Vagina (tissue), 2 donors: ENCODE measurements at places on chromosomes 1 and 21. TPM values are rescaled to one million over a fixed set of nuclear protein-coding genes. Genes with fewer than 3 reads are reported as not detected.

The NEK2 gene
- total RNA-seq, result 1.7 TPM

The UROD gene
- total RNA-seq, result 65.6 TPM

The KRTAP11-1 gene
- total RNA-seq, result not detected

The CFHR1 gene
- not detected for total RNA-seq

The EDEM3 gene
- 24.1 TPM for total RNA-seq

The LENEP gene
- not detected for total RNA-seq

The GNG4 gene
- 6.6 TPM for total RNA-seq

The RHD gene
- not detected for total RNA-seq

The DCLRE1B gene
- 5.2 TPM for total RNA-seq

The LINGO4 gene
- total RNA-seq, result 0.98 TPM

The POFUT2 gene
- 38.3 TPM for total RNA-seq

The TMEM200B gene
- total RNA-seq, result 25.8 TPM

The OR6K3 gene
- not detected for total RNA-seq

The KRTAP20-2 gene
- total RNA-seq, result not detected

- H3K4me1 ChIP-seq, result no peaks in the 10 kb centered on the region
- H3K4me3 ChIP-seq, result no peak overlapping the region
- no peaks in the 10 kb centered on the region for H3K27me3 ChIP-seq
These were observed 9.1 kb upstream of the SCYL3 start for GRCh38 chr1:169902751-169903150.

GRCh38 chr21:45551783-45552695, 9.8 kb upstream of the SLC19A1 start:
- H3K27ac ChIP-seq, result no peak overlapping the region
- no peaks in the 10 kb centered on the region for H3K27me3 ChIP-seq
- no peak overlapping the region for H3K4me3 ChIP-seq

GRCh38 chr1:192183788-192184187, 25.5 kb downstream of the RGS18 start:
- H3K4me3 ChIP-seq, result no peak overlapping the region
- H3K36me3 ChIP-seq, result no peaks in the 10 kb centered on the region
- no peak overlapping the region for H3K27ac ChIP-seq
- no peaks in the 10 kb centered on the region for H3K27me3 ChIP-seq
- H3K4me1 ChIP-seq, result no peaks in the 10 kb centered on the region

- no peak for DNase-seq
- H3K27ac ChIP-seq, result no peak overlapping the region
- H3K4me3 ChIP-seq, result no peak overlapping the region
These were observed 92.1 kb downstream of the UBE2U start for GRCh38 chr1:64295561-64295960.

- H3K4me1 ChIP-seq, result peaks cover 41% of the 10 kb centered on the region
- peak; percentile 93 for DNase-seq
- H3K27ac ChIP-seq, result peak overlapping the region; percentile 95
- H3K4me3 ChIP-seq, result peak overlapping the region; percentile 41
- no peaks in the 10 kb centered on the region for H3K36me3 ChIP-seq
These were observed 520 bp upstream of the MR1 start for GRCh38 chr1:181033128-181033798.

- H3K4me1 ChIP-seq, result no peaks in the 10 kb centered on the region
- no peaks in the 10 kb centered on the region for H3K27me3 ChIP-seq
- no peak for DNase-seq
- H3K4me3 ChIP-seq, result no peak overlapping the region
These were observed 61.1 kb downstream of the PTPRU start for GRCh38 chr1:29297450-29297849.

DNA sequence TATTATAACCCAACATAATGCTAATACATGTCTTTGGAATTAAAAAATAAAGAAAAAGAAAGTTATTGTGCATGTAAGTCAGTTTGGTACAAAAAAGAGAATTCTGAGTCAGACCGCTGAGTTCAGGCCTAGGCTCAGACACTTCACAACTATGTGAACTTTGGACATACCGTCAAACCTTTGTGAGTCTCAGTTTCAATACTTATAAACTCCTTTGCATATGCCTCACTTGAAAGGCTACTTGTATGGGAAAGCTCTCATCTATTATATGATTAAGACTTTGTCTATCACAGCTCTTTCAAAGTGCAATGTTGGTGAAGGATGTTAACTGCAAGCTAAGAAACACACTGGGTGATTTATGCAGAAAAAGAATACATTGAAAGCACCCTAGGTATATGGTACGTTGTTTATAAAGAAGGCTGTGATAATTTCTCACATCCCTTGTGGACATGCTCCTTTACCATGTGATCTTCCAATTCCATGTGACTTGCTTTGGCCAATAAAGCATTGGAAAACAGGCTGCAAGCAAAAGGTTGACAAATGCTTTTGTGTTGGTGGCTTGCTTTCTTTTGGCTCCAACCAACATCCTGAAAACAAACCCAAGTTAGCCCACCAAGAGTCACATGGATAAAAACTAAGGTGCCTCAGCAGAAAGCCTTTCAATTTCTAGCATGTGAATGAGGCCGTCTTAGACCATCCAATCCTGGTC, 49.6 kb downstream of the INTS7 start:
- no peaks in the 10 kb centered on the region for H3K27me3 ChIP-seq
- H3K27ac ChIP-seq, result no peak overlapping the region
- DNase-seq, result no peak
- H3K36me3 ChIP-seq, result no peaks in the 10 kb centered on the region
- no peak overlapping the region for H3K4me3 ChIP-seq

DNA sequence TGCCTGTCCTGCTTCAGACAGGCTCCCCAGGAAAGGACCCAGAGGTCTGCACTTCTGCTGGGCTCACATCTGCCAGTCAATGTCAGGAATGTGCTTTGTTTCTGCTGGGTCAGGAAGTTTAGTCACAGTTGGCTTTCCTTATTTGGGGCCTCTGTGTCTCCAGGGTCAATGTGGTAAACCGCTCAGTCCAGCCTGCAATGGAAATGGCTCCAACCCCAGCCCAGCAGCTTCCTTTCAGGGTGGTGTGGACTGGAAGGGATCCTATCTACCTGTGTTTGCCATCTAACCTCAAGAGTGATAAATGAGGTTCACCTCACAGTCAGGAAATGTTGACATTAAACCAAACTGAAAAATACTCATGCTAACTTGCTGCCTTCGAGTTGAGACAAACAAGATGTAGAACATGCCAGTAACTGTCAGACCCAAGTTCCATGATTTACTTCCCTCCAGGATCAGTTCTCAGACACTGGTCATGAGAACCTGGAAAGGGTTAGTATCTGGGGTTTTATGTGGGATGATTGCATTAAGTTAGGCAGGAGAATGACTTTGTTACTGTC, 20.3 kb downstream of the ENO1 start:
- H3K4me3 ChIP-seq, result no peak overlapping the region
- no peak overlapping the region for H3K27ac ChIP-seq
- peaks cover 55% of the 10 kb centered on the region for H3K36me3 ChIP-seq
- no peaks in the 10 kb centered on the region for H3K27me3 ChIP-seq

- peak overlapping the region; percentile 98 for H3K4me3 ChIP-seq
- H3K4me1 ChIP-seq, result peaks cover 48% of the 10 kb centered on the region
- peak overlapping the region; percentile 46 for H3K27ac ChIP-seq
- DNase-seq, result no peak
- H3K27me3 ChIP-seq, result no peaks in the 10 kb centered on the region
These were observed 2.8 kb downstream of the NRIP1 start for GRCh38 chr21:15061747-15062605.

- no peaks in the 10 kb centered on the region for H3K27me3 ChIP-seq
- H3K36me3 ChIP-seq, result no peaks in the 10 kb centered on the region
- H3K4me1 ChIP-seq, result no peaks in the 10 kb centered on the region
- no peak overlapping the region for H3K4me3 ChIP-seq
- no peak for DNase-seq
- H3K27ac ChIP-seq, result no peak overlapping the region
These were observed 33.7 kb downstream of the CDCA8 start for GRCh38 chr1:37725851-37726613.

DNA sequence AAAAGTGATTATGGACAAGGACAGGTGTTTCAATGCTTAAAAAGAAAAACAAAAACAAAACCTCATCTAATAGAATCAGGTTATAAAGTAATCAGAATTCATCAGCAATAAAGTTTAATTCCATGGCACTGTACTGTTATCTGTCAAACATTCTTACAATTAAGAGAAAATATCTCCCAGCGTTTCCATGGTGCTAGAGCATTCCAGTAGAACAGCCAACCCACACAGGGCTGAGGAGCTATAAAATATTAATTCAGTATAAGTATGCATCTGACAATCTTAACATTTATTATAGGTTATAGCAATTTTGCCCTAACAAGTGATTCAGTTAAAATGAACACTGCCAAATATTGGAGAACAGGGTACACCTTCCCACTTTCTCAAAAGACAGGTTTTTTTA, 128.7 kb upstream of the DEPDC1 start:
- H3K27ac ChIP-seq, result no peak overlapping the region
- DNase-seq, result no peak
- no peaks in the 10 kb centered on the region for H3K36me3 ChIP-seq
- H3K4me3 ChIP-seq, result no peak overlapping the region

GRCh38 chr1:33241866-33242265, 14.4 kb upstream of the ZNF362 start:
- no peaks in the 10 kb centered on the region for H3K27me3 ChIP-seq
- no peaks in the 10 kb centered on the region for H3K36me3 ChIP-seq
- H3K4me3 ChIP-seq, result no peak overlapping the region
- H3K4me1 ChIP-seq, result no peaks in the 10 kb centered on the region

GRCh38 chr1:60560701-60561100, 487.1 kb upstream of the C1orf87 start:
- DNase-seq, result no peak
- no peak overlapping the region for H3K27ac ChIP-seq
- H3K4me1 ChIP-seq, result no peaks in the 10 kb centered on the region
- H3K36me3 ChIP-seq, result no peaks in the 10 kb centered on the region
- H3K4me3 ChIP-seq, result no peak overlapping the region
- no peaks in the 10 kb centered on the region for H3K27me3 ChIP-seq

- no peaks in the 10 kb centered on the region for H3K36me3 ChIP-seq
- H3K27me3 ChIP-seq, result no peaks in the 10 kb centered on the region
- no peak overlapping the region for H3K4me3 ChIP-seq
- no peak for DNase-seq
- H3K4me1 ChIP-seq, result no peaks in the 10 kb centered on the region
- no peak overlapping the region for H3K27ac ChIP-seq
These were observed 376.5 kb downstream of the LRRIQ3 start for GRCh38 chr1:73821520-73821919.

DNA sequence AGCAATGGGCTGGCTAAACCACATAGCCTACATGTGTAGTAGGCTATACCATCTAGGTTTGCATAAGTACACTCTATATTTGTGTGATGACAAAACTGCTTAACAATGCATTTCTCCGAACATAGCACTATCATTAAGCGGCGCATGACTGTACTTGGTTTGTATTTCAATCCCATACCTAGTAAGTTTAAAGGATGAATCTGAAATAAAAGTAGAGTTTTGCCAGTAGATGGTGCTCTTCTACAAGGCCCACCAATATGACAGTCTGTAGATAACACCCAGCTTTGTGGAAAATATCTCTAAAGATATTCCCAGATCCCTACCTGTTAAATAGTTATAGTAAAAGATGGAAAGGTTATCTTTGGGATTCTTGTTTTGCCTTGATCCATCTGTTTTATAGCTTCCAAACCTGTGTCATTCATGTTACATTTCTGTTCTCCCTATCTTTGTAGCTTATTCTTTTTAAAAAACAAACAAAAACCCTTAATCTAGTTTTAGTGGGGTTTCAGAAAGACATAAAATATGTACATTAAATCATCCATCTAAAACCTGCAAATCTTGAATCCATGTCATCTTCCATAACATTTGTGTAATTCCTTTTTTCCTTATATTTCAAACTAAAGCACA, 33.9 kb upstream of the ASPM start:
- H3K27me3 ChIP-seq, result no peaks in the 10 kb centered on the region
- peaks cover 11% of the 10 kb centered on the region for H3K4me1 ChIP-seq
- no peak for DNase-seq
- no peak overlapping the region for H3K27ac ChIP-seq
- H3K36me3 ChIP-seq, result no peaks in the 10 kb centered on the region
- H3K4me3 ChIP-seq, result no peak overlapping the region

DNA sequence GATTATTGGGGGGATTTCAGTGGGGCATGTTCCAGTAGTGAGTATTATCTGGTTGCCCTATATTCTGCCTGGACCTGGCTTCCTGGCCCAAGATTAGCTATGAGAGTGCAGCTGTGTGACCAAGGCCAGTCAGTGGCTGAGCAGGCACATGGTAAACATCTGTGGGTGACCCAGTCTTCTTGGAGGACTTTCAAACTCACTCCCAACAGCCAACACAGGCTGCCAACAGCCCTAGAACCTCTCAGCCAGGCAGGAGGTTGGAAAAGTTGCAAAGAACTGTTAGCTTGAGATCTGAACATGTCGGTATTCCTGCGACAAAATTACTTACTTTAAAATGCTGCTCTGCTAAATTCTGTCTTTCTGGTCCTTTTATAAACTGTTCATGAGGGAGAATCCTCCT, 192.4 kb downstream of the TGFBR3 start:
- no peaks in the 10 kb centered on the region for H3K36me3 ChIP-seq
- no peaks in the 10 kb centered on the region for H3K27me3 ChIP-seq
- peak overlapping the region; percentile 68 for H3K27ac ChIP-seq
- DNase-seq, result no peak

DNA sequence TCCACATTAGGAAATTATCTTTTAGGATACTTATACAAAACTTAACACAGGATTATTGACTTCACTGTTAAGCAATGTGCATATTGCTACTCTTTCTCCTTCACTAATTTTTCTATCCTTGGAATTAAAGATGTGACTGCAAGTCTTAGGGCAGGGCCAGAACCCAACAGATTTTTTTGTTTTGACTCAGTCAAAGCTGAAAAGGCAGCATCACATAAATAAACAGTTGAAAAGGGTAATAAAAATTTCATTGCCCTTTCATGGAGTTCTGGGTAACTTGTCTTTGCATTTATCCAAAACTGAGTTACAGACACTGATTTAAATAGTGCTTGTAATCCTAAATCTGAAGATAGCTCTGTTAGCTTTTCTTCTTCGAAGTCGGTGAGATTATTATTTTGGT, 1.9 kb upstream of the TMEM35B start:
- no peak for DNase-seq
- H3K27ac ChIP-seq, result no peak overlapping the region
- H3K4me3 ChIP-seq, result no peak overlapping the region
- H3K36me3 ChIP-seq, result no peaks in the 10 kb centered on the region
- peaks cover 31% of the 10 kb centered on the region for H3K4me1 ChIP-seq

DNA sequence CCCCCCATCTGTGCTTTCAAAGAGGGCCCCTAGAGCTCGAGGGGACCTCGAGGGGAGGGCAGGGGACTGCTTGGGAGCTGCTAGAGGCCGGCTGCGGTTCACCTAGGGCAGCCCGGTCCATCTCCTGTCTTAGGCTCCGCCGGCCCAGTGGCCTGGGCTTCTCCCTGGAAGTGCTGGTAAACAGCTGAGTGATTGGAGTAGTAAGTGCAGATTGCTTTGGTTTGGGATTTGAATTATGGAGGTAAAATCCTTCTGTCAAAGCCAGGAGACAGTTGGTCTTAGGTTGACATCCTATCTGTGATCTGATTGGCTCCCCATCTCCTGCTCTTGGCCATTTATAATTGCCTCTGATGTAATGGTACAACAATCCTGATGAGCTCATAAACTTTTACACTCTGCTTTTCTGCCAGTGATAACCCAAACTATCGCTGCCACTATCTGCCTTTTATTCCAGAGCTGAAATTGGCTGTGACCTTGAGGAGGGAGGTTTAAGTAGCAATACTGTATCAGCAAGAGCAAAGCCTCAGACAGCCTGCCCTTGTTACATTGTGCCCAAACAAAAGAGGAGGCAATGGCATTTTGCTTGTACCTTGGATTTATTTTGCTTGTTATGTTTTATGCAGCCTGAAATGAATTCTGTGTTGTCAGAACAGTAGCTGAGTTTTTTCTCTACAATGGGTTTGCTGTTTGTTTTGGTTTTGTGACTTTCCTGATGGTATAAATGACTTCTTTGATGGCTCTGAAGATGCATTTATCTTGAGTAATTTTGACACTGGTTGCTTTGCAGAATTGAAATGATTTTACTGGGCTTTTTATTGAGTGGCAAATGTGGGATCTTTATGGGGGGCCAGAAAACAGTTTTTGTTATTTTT, 2.4 kb downstream of the ARID1A start:
- peak overlapping the region; percentile 90 for H3K4me3 ChIP-seq
- no peaks in the 10 kb centered on the region for H3K36me3 ChIP-seq
- peaks cover 74% of the 10 kb centered on the region for H3K4me1 ChIP-seq
- H3K27me3 ChIP-seq, result no peaks in the 10 kb centered on the region
